ENCODE measurements at places on chromosomes 13 and 19.
A peak's percentile ranks its signal among the peaks of the same experiment; 100 is the strongest.

GRCh38 chr19:18412610-18413239 lies 6.5 kb upstream of the SSBP4 start:
- no peak for DNase-seq

GRCh38 chr19:46478356-46478986 lies 7.1 kb upstream of the PNMA8A start:
- DNase-seq = peak; percentile 34

GRCh38 chr13:100235311-100235901 lies 146.5 kb downstream of the PCCA start:
- DNase-seq = no peak

DNA sequence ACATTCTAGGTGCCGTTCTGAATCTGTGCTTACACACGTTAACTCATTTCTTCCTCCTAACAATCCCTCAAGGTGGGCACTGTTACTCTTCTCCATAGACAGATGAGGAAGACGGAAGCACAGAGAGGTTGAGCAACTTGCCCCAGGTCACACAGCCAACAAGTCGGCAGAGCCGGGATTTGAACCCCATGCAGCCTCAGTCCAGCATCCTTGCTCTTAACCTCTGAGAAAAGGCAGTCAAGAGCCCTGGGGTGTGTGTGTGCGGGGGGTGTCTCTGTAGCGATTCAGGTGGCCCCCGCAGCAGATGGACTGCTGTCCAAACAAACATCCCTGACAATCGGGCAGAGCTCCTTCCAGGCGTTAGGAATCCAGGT lies 6.3 kb downstream of the PTPRS start:
- DNase-seq = no peak

GRCh38 chr13:60981407-60981806 lies 434.2 kb downstream of the PCDH20 start:
- no peak for DNase-seq

DNA sequence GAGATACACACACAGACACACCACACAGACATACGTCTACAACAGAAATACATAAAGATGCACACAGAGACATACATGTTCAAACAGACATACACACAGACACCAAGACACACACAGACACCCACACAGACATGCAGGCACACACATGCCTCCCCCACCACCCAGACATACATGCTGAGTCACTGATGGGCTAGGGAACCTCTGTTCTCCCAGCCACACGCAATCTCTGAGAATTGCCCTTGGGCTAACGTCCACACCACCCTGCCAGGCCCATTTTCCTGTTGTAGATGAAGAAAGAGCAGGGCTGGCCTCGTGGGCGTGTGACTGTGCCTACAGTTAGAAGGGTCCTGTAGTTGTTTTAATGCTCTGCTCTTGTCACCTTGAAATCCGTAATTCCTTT lies 261.9 kb downstream of the KCNRG start:
- DNase-seq = no peak

DNA sequence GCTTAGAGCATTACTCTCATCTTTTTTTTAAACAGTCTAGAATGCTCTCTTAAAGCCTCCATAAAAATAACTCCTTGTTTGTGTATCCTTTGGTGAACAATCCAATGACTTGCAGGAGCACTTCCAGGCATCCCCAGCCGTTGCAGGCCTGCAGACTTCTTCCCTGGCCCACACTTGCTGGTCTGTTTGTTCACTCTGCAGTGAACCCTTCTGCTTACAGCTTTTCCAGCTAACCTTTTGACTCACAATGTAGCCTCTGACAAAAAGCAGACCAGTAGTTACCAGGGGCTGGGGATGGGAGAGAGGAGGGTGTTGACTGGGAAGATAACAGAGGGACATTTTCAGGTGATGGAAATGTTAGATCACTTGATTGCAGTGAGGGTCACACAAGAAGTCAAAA lies 9.1 kb downstream of the GPR42 start:
- no peak for DNase-seq

- no peak for DNase-seq
These were observed 9.0 kb upstream of the TNFRSF19 start for GRCh38 chr13:23561261-23561660.

DNA sequence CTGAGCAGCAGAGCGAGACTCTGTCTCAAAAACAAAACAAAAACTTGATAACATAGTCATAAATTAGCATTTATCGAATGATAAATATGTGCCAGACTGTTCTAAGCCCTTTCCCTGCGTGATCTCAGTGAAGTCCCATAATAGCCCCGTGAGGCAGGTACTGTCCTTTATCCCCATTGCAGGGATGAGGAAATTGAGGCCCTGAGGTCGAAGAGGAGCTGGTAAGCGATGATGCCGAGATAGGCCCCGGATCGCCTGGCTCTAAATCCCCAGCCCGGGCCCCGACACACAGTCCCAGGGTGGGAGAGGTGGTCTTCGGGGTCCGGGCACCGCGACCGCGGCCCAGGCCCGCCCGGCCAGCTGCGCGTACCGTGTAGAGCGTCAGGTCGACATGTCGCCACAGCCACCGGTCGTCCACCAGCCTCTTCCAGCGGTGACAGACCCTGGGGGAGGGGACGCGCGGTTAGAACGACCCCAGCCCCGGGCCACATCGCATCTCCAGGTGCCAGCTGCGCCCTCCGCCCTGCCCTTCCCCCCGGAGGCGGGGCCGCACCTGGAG lies 625 bp downstream of the FBXL12 start:
- no peak for DNase-seq

DNA sequence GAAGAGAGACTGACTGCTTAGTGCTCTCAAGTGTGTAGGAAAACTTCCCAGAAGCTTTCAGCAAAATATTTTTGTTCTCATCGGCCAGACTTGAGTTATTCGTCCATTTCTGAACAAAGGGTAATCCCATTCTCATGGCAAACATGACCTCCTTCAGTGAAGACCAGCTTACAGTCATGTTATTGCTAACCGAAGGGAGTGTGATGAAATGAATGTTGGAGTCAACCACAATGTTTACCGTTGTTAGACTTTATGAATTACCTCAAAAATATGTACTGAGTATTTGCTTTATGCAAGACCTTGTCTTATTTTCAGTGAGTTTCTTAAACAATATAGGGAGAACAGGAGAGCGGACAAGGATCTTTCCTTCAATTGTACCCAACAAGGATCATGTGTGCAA lies 228.6 kb downstream of the LMO7 start:
- DNase-seq = no peak

- no peak for DNase-seq
These were observed 15.4 kb downstream of the CEBPG start for GRCh38 chr19:33388725-33389420.

GRCh38 chr13:58655086-58655485 lies 1023.5 kb downstream of the PCDH17 start:
- DNase-seq = no peak

- no peak for DNase-seq
These were observed 12.6 kb downstream of the PCDH17 start for GRCh38 chr13:57644106-57644505.

DNA sequence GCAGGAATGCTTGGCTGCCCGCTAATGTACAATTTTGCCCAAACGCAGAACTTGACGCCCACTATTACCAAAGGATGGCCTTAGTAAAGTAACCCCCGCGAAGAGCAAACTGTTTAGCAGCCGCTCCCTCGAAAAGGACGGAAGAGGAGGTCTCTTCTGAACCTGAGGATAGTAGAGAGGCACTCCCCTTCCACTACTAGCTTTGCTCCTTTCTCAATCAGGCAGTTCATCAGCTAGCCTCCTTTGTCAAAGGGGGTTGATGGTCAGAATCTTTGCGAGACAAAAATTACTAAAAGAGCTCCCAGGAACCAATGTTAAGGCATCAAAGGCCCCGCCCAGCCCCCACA lies 534 bp downstream of the CAB39L start:
- DNase-seq = no peak

DNA sequence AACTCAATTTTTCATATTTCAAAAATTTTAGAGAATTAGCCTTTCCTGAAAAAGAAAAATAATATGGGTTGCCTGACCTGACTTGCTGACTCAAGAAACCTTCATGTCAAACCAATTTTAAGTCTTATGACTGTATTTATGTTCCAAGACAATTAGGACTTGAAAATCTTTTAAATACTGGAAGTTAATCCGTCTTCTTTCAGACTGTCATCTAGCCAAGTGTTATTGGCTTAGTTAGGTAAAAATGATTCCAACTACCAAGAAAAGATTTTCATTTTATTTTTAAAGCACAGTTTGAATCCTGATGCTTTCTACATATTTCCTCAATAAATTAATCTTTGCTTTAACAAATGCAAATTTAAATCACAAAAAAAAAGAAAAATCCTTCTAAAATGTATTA lies 337.6 kb downstream of the SLITRK6 start:
- DNase-seq = no peak

GRCh38 chr19:44644402-44645016 lies 799 bp downstream of the PVR start:
- no peak for DNase-seq

- no peak for DNase-seq
These were observed 382.2 kb downstream of the FGF9 start for GRCh38 chr13:22053053-22053452.

GRCh38 chr19:14166999-14167575 lies 30.7 kb upstream of the ASF1B start:
- DNase-seq = no peak

DNA sequence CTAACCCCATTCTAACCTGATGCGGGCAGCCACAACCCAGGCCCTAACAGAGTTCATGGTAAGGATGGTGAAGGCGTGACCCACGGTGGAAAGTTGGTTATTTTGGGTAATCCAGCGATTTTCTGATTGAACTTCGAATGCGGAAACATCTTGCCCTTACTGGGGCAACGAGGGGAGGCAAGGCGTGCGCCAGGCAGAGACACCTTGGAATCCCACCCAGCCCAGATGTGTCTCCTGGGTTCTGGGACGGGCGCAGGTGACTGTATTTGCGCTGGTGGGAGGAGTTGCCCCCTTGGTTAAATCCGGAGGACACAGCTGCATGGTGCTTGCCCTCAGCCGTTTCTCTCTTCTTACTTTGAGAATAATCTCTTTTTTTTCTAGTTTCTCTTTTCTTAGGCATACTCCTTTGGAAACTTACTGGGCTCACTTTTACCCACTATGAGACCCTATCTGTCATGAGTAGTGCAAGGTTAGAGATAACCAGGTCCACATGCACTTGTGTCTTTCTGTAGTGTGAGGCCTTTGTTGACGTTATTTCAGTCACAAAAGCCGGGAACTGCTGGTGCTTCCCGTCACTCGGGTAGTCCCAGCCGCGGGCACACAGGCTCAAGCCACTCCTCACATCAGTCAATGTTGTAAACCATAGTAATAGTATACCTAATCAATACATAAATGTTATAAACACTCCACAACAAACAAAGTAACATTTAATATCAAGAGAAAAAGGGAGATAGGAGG lies 81.5 kb downstream of the ATP11A start:
- no peak for DNase-seq

- no peak for DNase-seq
These were observed 10.1 kb downstream of the RGCC start for GRCh38 chr13:41467425-41467945.

DNA sequence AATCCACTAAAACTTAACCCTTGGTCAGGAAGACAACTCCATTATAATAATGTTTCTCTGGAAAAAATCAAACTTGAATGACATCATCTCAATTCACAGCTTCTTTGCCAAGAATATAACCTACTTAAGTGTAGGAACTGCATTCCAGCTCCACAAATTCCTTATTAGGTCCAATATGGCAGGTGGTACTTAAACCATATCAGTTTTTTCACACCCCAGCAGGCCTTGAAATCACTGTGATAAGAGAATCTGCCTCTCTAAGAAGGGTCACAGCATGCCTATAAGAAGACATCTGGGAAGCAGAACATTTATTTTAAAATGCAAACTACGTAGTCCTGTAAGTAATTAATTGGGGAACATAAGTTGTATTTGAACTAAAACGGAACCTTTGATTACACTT lies 687.8 kb downstream of the DIAPH3 start:
- no peak for DNase-seq

DNA sequence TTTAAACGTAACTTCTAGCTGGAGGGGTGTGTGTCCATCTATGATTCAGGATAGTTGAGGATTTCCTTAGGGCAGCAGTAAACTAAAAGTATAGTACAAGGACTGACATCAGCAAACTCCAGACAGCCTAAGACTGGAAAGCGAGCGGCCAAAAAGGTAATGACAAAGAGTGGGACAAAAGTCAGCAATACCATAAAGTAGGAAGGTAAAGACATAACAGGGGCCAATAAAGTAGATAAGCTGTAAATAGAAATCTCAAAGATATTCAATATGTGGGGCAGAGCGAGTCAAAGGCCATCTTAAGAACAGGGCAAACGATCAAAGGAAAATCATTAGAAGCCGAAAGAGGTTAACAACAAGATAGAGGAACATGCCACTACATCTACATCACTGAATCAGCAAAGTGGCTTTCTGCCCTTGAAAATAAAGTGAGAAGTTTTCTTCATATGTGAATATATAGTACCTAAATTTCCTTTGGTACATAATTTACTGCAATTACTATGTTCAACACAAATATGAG lies 167.2 kb downstream of the DIAPH3 start:
- DNase-seq = no peak

DNA sequence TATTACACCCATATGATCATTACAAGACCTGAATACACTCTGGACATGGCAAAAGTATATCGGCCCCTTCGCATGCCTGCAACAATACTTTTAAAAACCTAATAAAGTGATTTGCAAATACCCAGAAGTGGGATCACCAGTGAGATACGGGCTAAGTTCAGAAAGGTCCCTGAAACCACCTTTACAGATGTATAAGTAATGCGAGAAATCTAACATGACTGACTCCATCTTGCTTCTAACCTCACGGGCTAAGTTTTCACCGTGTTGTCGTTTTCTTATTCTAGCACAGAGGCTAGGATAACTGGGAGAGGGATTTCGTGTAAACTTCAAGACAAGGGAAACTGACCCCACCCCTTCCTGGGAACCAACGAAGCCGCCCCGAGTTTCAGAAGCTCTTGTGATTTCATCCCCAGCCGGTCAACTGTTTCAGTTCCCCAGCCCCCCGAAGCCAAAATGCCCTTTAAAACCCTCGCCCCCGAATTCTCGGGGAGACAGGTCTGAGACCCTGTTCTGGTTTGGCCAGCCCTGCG lies 703 bp downstream of the NEK3 start:
- DNase-seq = no peak

DNA sequence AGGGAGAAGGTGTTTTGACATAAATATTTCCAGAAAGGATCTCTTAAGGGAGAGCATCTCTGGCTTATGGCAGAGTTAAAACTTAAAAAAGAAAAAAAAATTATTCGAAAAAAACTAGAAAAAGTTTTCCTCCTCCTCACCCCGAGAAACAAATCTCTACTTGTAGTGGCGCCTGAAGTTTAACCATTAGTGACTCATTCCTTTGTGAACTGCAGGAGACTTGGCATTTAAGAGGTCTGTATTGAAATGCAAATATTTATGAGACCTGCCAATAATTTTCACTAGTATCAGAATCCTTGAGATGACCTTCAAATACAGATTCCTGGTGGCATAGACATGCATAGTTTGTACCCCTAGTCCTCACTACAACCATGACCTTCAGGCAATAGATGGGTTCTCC lies 64.9 kb upstream of the MED4 start:
- no peak for DNase-seq

DNA sequence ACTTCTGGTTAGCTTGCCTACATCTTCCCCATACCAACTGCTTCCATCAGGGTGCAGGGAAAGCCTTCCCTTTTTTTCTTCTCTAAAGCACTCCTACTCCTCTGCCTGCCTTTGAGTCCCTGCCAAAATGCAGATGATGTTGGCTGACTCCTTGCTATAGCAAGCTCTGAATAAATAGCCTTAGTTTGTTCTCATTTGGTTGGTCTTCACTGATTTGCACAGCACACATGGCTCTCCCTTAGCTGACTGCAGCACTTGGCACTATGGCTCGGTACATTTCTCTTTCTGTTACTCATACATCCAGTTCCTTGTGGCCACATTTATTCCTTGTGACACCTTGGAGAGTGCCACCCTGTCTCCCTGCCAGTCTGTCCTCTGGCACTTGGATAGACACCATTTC lies 249.8 kb downstream of the DCLK1 start:
- DNase-seq = no peak

Data from NCI-H1436 treated with DMSO at 0.1 percent for 48 hours (cell line).